ENCODE measurements at places on chromosomes 5 and 9.

- peak; percentile 32 for DNase-seq
Observed at GRCh38 chr5:168291342-168291963, at the start of gene WWC1. WWC1 (plus strand) TSS chr5:168291645; CDS start chr5:168292153, 508 bp downstream.

GRCh38 chr5:140322751-140323731 is 20.1 kb upstream of the PFDN1 start:
- DNase-seq = peak; percentile 98

DNA sequence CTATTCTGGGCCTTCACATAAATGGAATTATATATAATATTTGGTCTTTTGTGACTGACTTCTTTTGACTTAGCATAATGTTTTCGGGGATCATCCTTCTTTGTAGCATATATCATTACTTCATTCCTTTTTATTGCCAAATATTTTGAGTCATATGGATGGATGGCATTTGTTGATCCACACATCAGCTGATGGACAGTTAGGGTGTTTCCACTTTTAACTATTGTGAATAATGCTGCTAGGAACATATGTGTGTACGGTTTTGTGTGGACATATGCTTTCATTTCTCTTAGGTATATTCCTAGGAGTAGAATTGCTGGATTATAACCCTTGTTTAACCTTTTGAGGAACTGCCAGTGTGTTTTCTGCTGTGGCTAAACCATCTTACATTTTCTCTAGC is 249.6 kb downstream of the FANCC start:
- DNase-seq = peak; percentile 25

DNA sequence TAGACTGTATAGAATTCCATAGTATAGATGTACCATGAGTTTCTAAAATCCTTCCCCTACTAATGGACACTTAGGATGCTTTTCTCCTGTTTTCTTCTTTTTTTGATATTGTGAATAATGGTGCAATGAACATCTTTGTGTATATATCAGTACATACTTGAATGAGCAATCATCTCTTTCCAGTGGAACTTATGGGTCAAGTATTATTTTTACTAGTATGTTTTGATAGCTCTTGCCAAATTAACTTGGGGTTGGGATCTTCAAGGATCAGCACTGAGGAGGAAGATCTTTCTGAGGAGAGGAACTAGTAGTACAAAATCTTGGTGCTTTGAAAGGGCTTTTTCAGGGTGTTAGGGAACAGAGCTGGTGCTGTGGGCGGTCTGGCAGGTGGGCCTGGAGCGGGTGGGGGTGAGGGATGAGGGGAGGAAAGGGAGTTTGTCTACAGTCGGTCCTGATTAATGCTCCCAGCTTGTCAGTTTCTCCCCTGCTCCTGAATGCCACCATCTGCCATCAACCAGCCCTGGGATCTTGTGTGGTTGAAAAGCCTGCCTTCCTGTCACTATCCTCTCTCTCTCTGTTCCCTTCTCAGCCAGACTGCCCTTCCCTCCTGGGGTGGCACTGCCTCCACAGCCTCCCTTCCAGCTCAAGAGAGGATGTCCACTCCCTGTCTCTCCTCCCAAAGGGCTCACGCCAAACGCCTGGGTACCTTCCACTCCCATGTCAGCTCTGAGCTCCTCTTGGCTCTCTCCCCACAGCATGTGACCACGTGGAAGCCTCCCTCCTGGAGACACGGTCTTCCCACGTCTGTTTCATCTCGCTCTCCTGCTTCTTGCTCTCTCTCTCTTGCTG is 185.9 kb downstream of the DAB2IP start:
- no peak for DNase-seq

DNA sequence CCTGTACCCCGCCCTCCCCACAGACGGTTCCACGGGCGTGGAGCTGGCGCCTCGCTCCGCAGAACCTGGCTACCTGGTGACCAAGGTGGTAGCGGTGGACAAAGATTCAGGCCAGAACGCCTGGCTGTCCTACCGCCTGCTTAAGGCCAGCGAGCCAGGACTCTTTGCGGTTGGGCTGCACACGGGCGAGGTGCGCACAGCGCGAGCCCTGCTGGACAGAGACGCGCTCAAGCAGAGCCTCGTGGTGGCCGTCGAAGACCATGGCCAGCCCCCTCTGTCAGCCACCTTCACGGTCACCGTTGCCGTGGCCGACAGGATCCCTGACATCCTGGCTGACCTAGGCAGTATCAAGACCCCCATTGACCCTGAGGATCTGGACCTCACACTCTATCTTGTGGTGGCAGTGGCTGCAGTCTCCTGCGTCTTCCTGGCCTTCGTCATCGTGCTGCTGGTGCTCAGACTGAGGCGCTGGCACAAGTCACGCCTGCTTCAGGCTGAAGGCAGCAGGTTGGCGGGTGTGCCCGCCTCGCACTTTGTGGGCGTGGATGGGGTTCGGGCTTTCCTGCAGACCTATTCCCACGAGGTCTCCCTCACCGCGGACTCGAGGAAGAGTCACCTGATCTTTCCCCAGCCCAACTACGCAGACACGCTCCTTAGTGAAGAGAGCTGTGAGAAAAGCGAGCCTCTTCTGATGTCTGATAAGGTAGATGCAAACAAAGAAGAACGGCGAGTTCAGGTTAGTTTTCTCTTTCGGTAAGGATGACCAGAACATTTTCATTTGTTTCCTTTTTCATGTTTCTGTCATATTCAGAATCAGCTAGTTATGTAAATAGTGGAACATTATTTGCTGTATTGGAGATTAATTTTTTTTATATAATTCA is 2.3 kb downstream of the PCDHGA5 start:
- no peak for DNase-seq

DNA sequence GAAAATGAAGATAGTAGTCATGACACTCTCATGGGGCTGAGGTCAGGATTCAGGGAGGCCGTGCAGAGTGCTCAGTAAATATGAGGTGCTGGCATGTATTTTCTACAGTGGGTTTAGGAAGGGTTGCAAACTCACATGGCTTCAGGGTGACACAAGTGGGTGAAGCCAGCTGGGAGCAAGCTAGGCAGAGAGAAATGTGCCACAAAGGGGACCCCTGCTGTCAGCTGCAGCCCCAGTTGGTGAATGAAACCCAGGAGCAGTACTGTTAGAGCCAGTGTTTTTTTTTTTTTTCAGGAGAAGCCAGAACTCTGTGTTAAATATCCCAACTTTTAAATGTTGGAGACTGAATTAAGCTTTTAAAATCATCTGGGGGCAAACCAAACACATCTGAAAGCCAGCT is 75.3 kb downstream of the INSYN2B start:
- no peak for DNase-seq
